ENCODE measurements at places on chromosomes 2 and 18.

DNA sequence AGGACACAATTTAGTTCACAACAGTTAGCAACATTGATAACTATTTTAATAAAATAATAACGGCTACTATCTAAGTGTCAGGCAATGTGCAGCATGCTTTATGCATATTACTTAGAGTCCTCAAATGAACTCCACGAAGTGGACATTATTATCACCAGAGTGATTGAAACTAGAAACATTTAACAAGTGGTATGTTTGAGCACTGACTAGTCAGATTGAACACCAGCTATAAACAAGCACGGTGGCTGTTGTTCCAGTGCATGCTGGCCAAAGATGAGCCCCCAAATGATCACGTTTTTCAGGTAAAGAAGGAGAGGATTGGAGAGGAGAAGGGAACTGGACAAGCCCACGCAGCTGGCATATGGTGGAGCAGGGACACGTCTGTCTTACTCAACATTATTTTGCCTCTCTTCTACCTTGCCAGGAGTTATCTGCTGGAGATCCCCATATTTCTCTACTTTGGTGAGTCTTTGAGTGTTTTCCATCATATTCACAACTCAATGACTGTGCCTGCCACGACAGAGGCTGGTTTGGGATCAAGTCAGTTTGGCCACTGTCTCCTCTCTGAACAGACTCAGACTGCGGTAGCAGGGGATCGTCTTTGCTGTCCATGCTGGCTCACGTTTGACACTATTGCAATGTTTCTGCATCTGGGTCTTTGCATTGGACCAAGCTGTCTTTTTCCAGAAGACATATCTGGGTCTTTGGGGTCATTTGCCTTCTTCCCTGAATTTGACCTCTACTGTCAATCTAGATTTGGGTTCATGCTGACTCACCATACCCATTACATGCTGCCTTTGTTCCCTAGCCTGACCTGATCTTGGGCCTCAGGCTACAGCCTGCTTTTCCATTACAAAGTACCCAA lies 66.0 kb upstream of the ACSL3 start:
- no peak for DNase-seq

DNA sequence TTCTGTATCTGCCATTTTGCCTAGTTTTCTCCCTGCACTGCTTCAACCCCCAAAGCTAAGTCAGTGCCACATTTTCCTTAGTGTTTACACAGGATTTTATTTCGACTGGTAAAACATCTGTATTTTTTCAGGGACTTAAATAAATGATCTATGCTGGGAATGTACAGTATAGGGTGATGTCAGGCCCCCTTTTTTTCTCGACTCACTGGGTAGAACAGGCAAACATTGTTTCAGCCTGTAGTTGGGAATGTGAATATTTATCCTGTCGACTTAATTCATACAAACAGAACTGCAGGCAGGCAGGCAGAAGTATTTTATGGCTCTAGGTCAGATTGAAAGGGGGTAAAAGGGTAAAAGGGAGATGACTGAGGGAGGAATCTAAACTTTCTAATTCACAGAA lies 123.5 kb upstream of the ZFP36L2 start:
- no peak for DNase-seq

DNA sequence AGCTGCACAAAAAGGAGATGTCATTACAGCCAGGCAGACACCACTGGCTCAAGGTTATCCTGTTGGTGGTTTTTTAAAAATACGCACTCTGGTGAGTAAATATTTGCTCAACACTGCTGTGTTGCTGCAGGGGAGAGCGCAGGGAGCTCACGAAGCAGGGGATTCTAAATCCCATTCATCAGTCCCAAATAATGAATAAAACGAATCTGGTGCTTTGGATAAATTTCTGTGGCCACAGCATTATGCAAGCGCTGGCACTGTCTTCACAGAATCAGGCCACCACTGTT lies 256.2 kb downstream of the HDAC4 start:
- no peak for DNase-seq

GRCh38 chr2:54541995-54542394 lies 85.9 kb downstream of the SPTBN1 start:
- DNase-seq: no peak

DNA sequence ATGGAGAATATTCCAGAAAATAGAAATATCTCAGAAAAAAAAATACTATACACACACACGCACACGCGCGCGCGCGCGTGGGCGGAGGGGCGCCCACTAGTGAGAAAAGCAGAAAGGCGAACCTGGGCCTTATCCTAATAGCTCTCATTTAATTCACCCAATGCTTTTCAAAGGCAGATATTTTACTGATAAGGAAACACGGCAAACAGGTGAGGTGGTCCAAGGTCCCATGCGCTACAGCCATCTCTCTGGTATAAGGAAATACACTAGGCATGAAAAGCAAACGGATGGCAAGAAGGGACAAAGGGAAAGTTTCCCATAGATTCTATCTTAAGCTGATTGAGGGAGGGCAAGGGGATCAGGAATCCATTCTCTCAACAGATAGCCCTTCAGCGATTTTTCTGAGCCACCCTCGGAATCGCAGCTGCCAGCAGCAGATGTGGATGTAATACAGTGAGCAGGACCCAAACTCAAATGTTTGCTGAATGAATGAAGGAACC lies 136.7 kb downstream of the TMEM247 start:
- no peak for DNase-seq

DNA sequence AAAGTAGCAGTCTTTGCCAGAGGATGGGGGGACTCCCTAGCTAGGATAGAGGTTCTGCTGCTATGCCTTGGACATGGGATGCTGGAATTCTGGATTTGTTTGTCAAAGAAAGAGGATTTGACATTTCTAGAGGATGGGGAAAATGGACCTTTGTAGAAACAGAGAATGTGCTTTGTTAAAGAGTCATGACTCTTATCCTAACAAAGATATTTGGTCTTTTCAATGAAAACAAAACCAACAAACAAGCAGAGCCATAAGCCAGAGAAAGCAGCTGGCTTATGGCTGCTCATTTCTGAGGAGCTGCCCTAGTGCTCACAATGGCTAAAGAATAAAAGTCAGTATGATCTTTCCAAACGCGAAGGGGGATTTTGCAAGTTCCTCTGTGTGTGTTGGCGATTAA lies 40.8 kb upstream of the MAPRE2 start:
- DNase-seq: no peak

- DNase-seq: no peak
Observed at GRCh38 chr18:11121443-11121849, 27.9 kb downstream of the PIEZO2 start.

GRCh38 chr2:201952187-201952586 lies 81.5 kb upstream of the FZD7 start:
- DNase-seq: no peak

- DNase-seq: no peak
Observed at GRCh38 chr2:137237055-137237454, 471.7 kb downstream of the THSD7B start.

- DNase-seq: no peak
Observed at GRCh38 chr2:237171396-237171795, 85.7 kb downstream of the COPS8 start.

DNA sequence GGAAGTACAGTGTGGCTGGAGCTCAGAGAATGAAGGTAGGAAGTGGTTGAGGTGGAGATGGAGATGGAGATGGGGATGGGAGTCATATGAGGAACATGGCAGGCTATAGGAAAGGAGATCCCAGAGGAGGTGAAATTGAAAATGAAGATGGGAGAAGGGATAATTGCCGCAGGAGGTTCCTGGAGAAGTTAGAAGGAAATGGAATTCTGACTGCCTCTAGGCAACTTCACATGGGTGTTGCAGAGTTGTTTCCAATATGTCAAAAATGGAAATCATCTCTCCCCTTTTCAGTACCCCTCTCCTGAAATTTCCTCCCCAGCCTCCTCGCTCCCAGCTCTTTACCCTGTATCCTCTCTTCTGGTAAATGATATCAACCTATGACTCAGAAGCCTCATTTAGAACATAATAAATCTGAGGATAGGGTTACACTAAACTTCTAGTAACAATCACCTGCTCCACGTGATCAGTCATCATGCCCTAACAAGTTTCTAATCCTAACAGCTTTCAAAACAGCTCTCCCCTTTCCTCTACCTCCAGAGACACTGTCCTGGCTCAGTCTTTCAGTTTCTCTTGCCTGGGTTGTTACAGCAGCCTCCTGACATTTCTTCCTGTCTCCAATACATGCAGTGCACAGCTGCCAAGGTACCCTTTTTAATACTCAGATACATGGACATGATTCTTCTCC lies 201.9 kb upstream of the RBMS1 start:
- no peak for DNase-seq

GRCh38 chr2:220628252-220628651 lies 943.9 kb downstream of the EPHA4 start:
- no peak for DNase-seq

- no peak for DNase-seq
Observed at GRCh38 chr18:36284671-36285295, 12.7 kb upstream of the FHOD3 start.

DNA sequence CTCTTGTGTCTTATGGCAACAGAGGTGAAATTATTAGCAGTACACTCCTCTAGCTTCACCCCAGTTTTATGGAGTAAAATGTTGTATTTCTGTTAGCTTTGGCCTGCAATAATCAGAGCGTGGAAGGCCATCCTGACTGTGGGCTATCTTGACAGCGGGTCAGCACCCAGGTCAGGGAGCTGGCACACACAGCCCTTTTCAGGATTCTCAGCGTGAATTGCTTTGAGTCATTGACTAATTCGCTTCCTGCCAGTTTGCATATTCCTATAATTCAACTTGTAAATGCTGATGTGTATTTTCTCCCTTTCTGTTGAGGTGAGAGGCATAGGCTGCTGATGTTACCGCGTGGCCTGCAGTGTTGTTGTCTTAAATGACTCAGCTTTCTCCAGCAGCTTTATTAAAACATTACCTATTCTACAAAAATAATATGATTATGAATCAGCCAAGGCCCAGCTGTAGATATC lies 109.6 kb upstream of the EML6 start:
- no peak for DNase-seq

- no peak for DNase-seq
Observed at GRCh38 chr2:111634050-111634794, 249.8 kb downstream of the ANAPC1 start.

GRCh38 chr2:213763354-213763753 lies 479.1 kb downstream of the SPAG16 start:
- no peak for DNase-seq

DNA sequence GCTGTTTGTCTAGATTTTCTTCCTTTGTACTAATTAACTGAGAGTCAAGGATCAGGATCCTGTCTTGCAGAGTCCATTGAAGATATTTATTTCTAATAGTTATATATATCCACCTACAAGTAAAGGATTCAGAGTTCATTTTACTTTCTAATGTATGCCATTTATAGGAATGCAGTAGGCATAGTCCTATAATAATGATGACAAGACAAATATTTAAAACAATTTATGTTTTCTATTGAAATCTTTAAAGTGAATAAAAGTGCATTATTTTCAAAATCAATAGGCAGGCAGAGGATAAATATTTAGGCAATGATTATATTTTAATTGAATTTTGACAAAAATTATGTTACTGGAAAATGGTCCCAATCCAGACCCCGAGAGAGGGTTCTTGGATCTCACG lies 1430.8 kb upstream of the NXPH2 start:
- DNase-seq: no peak

DNA sequence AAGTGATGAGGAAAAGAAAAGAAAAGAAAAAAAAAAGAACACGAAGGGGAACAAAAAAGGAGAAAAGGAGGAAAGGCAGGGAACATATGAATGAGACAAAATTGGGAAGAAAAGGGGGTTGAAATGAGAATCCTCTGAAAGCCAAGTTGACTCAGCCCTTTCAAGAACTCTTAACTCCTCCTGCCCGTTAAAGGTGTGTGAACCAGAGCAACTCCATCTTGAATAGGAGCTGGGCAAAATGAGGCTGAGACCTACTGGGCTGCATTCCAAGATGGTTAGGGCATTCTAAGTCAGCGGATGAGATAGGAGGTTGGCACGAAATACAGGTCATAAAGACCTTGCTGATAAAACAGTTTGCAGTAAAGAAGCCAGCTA lies 4.0 kb upstream of the POLE4 start:
- no peak for DNase-seq

DNA sequence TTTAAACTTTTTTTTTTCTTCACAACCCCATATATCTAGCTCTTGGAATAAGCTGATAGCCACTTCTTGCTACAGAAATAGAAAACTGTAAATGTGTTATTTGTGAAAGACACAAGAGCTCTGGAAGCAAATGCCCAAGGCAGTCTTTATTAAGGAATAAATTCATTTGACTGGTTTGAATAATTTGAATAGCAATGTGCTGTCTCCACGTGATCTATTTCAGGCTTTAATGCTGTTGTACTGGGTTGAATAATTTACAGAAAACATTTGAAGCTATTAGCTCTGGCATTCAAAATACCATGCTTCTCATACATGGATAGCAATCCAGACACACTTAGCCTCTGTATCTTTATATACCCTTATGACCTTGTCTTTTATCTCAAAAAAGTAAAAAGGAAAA lies 366.7 kb upstream of the KCNJ3 start:
- no peak for DNase-seq

- DNase-seq: no peak
Observed at GRCh38 chr2:26765475-26766200, 1.6 kb downstream of the SLC35F6 start.

- DNase-seq: no peak
Observed at GRCh38 chr2:66803726-66804125, 368.8 kb downstream of the MEIS1 start.

DNA sequence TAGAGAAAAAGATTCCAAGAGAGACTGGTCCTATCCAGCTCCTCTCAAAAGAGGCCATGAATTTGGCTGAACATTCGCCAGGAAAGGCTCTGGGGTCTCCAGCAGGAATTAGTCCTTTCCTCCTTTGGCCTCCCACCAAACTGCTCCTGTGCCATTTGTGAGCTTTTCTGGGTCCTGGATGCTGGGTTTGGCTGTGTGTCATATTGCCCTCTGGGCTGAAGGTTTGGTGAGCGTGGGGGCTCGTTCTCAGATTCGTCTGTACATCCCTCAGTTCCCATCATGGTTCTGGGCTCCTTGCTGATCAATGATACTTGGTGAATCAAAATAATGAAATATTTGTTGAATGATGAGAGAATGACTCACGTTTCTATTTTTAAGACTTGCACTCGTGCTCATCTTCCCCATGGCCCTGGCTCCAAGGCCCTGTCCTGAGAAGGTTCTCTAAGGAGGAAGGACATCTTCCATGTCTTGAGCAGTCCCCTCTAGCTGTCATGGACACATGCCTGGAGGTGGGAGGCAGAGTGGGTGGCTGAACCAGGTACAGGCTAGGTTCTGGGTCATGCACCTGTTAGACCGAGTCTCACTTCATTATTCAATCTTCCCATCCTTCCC lies 47.8 kb upstream of the RHOB start:
- DNase-seq: no peak

DNA sequence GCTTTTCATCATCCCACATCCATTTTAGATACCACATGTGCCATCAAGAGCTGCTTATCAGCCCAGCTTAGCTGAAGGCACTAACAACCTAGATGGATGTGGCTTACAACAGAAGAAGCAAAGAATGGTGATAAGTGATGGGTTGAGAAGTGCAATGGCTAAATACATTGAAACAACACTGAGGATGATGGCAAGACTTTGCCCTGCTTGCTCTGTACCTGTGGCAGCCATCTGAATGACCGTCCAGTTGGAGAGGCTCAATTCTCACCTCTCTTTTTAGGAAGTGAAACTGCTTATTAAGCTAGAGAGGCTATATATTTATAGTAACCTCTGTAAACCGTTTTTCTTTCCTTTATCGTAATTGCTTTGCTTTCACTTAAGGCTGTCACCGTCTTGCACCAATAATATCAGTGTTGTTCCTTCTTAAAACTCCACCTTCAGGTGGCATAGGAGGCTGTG lies 5.7 kb downstream of the GPATCH11 start:
- no peak for DNase-seq

Measured in activated CD4-positive, alpha-beta T cell treated with anti-CD3 and anti-CD28 coated beads for 1 hour (primary cell).